Stomach (tissue), 19 donors: ENCODE measurements at places on chromosomes 5 and 9. TPM values are rescaled to one million over a fixed set of nuclear protein-coding genes. Genes with fewer than 3 reads are reported as not detected.

Gene MSMP
- total RNA-seq = not detected

- DNase-seq = no peak
Observed at GRCh38 chr5:40578501-40579451, 100.9 kb upstream of the PTGER4 start.

DNA sequence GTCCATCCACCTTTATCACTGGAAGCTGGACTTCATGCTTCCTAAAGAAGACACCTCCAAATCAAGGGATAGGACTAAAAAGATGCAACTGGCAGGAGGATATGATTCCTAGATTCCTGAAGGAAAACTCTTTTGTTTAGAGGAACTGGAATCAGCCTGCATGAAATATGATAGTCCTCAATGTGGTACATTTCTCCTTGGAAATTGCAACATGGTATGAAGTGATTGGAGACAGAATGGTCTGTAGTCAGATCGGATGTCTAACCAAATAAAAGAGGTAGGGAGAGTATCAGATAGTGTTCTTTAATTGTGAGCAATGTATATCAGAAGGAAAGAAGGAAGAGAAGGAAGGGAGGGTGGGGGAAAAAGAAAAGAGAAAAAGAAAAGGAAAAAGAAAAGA, 116.1 kb upstream of the FSTL4 start:
- DNase-seq = no peak

- no peak for DNase-seq
Observed at GRCh38 chr5:121667292-121667691, 184.4 kb upstream of the FTMT start.

DNA sequence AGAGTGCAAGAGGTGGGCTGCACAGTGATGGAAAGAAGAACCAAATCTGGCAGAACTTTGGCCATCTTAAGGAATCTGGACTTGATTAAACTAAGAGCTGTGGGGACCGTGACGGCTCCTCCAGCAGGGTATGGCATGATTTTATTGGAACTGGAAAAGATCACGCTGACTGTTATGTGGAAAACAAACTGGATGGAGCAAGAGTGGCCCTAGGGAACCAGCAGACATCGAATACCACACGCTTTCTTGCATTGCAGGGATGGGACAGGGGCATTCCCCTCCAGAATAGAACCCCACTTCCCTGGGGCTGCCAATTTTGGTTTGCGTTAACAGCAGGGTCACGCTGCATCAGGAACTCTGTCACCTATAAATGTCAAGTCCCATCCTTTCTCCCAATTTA, 38.8 kb downstream of the INSYN2B start:
- DNase-seq = no peak

GRCh38 chr5:131953969-131954368, 8.5 kb upstream of the MEIKIN start:
- DNase-seq = no peak

- DNase-seq = no peak
Observed at GRCh38 chr5:157541447-157542118, 34.0 kb downstream of the ADAM19 start.

GRCh38 chr5:177435847-177436536, 9.5 kb downstream of the GRK6 start:
- no peak for DNase-seq

DNA sequence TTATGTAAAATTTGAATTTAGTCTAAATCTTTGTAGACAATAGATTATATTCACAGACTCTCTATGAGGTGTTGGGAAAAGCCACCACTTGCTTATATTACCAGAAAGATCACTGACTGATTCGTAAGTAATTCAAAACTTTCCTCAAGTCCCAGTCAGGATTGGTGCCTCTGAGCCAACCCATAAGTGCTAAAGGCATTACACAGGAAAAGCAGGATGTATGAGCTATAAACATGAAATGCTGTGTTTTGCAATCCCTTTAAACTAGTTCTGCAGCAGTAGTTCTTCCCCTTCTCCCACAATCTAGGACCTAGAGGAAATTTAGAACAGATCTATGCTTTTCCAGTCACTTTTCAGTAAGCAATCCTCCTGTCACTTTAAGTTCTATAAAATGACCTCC, 48.0 kb downstream of the SHLD3 start:
- DNase-seq = no peak

DNA sequence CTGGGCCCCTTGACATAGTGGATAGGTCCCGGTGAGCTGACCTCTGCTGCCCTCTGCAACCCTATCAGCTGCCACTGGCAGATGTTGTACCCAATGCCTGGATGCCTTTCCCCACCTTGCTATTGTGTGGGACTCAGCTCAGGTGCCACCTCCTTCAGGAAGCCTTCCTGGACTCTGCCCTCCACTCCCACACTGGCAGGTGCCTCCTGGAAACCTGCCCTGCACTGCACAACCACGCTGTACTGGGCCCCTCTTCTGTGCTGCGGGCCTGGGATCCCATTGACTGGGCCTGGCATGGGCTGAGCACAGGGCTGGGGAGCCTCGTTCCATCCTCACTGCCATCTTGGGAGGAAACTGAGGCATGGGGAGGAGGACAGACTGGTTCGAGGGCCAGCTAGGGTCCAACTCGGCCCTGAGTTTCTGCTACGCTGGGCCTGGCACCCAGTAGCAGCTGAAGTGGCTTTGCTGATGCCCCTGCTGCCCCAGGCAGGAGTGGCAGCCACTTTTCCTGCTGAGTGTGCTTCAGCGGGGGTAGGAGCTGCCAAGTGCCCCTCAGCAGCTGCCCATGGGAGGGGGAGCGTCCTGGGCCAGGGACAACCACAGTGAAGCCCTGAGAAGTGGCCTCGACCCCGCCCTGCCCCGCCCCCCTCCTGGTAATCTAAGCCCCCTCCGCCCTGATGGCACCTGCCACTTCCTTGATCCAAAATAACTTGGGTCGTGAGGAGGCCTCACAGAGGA, 1.3 kb downstream of the AK1 start:
- DNase-seq = no peak

GRCh38 chr5:28254846-28255245, 1216.5 kb upstream of the CDH9 start:
- DNase-seq = no peak
